Amygdala (tissue), 56 donors: ENCODE measurements at places on chromosomes 7 and 10.

GRCh38 chr7:24827589-24827988 is 70.3 kb upstream of the GSDME start:
- DNase-seq = no peak

DNA sequence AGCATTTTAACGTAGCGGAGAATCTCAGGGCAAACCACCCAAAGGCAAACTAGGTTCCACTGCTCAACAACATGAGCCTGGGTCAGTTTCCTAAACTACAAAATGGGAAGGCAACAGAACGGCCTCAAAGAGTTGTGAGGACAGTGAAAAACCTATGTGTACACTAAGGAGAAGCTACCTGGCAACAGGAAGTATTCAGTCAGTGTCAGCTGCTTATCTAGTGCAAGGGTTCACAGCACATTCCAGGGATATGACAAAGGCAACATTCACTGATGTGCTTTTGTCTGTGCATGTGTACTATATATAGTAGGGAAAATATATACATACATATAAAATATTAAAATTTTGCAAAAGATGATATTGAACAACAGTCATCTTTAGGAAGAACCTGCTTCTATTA is 17.2 kb downstream of the NUDCD3 start:
- DNase-seq = no peak

DNA sequence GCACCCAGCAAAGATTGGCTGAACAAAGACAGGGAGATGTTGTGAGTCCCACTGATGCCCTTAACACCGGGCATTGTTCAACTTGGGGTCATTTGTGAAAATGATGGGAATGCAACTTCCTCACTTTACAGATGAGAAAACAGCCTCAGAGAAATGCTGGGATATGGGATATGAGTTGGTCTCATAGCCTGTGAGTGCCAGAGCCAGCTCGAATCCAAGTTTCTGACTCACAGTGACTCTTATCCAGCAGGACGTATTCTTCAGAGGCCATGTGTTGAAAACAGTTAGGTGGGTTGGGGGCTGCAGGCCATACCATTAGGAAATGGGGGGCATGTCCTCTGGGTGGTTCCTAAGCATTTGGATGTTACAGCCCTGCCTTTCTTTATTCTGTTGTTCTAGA is 45.2 kb downstream of the KIAA1217 start:
- no peak for DNase-seq

DNA sequence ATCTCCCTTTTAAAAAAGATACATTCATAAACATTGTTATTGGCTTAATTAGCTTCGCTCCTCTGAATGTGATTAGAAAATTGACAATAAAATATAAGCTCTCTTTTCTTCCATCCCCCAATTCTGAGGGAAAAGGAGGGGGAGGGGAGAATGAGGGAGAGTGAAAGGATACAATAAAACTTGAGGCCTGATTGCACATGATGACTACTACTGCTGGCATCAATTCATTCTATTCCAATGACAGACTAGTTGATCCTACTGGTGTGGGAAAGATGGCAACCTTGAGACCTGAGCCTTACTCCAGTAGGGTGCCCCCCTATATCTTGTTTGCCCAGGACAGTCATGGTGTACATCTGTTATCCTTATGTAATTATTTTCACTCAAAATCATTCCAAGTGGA is 4.5 kb upstream of the IQUB start:
- no peak for DNase-seq

DNA sequence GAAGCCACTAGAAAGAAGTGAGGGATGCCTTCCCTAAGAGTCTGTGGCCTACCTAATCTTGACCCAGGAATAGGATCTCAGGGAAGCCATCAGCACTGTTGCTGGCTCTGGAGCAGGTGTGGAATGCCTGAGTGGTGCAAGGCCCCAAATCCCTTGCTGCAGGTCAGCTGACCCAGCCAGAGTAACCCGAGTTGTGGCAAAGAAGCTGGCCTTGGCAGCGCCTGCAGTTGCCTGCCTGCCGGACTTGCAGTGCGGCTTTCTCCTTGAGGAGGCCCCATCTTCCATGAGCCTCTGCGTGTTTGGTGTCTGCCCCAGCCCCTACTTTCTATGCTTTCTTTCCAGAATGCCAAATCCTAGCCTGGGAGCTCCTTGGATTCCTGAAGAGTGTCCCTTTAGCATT is 5.8 kb downstream of the KIAA1217 start:
- DNase-seq = no peak

- DNase-seq = no peak
These were observed 38.4 kb upstream of the PLXDC2 start for GRCh38 chr10:19777806-19778205.

GRCh38 chr10:72123616-72124015 is 35.3 kb upstream of the SPOCK2 start:
- DNase-seq = no peak

DNA sequence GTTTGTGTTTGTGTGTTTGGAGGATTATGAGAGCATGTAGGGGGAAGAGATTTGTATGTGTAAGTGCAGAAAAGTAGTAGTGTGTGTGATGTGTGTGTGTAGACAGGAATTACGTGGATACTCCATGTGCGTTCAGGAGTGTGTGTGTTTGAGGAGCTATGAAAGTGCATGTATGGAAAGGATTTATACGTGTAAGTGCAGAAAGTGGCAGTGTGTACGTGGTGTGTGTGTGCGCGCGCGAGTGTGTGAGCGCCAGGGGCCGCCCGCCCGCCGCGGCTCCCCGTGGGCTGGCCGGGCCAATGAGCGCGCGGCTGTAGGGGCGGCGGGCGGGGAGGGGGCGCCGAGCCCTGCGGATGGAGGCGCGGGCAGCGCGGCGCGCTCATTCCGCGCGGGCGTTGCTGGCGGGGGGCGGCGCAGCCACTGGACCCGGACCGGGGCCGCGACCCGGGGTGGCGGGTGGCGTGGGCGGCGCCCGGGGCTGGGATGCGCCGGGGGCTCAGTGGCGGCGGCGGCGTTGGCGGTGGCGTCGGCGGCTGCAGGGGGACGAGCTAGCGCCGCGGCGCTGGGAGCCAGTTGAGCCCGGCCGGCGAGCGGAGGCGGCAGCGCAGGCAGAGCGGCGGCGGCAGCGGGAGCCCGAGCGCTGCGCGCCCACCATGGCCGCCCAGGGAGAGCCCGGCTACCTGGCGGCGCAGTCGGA is at the start of gene BICC1:
BICC1 (plus strand) TSS at position 382 of the 697 bp plus-strand sequence; CDS start at position 654, 272 bp downstream.
- DNase-seq = no peak

GRCh38 chr10:20535897-20536881 is 360.9 kb downstream of the NEBL start:
- no peak for DNase-seq

- no peak for DNase-seq
These were observed 32.6 kb upstream of the ORC5 start for GRCh38 chr7:104240401-104240800.

GRCh38 chr10:1715821-1716220 is 21.5 kb downstream of the ADARB2 start:
- no peak for DNase-seq

DNA sequence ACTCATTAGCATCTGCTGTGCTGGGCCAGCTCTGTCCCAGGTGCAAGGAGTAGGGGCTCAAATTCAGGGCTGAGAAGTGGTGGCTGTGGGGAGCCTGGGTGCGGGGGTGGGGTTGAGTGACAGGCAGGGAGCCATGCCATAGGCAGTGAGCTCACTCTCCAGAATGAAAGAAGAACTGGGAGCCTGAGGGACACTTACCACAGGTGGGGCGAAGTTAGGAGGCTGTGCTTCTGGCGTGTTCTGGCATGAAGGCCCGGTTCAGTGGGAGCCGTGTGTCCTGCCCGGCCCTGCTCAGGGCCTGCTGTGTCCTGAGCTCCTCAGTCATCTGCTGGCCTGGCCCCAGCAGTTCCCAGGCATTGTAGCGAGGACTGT is 62.5 kb downstream of the MKI67 start:
- DNase-seq = no peak

GRCh38 chr10:124649214-124649613 is 95.0 kb downstream of the FAM53B start:
- DNase-seq = no peak

DNA sequence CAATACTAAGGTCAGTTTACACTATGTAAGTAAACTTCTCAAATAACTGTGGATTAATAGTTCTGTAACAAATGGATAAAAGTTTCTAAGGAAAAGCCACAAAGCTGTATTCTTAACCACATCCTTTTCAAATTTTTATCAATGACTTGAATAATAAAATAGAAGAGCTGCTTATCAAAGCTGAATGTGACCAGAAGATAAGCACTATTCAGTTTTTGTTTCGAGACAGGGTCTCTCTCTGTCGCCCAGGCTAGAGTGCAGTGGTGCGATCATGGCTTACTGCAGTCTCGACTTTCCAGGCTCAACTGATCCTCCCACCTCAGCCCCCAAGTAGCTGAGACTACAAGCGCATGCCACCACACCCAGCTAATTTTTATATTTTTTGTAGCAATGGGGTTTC is 17.0 kb downstream of the UPF2 start:
- no peak for DNase-seq

DNA sequence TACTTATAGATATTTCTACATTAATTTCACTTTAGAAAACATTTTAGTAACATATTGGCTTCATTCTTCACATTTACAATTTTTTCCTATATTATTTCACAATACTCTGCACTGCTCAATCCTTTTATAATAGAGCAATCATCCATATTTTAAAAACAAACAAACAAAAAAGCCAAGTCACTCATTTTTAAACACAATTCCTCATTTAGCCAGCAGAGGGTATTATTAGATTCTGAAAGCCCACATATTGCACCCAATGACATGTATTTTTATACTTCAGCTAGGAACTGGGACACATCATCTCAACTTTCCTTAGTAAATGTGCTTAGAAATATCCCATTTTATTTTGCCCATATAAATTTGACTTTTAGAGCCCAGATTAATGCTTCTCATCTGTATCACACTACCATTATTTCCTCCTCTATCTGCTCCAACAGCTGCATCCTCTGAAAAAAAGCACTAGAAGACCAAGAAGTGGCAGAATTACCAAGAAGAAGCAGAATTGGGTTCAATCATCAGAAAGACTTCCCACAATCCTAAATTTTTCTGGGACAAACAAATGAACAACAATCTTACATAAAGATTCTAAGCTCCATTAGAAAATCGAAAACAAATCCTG is 29.5 kb downstream of the CTNNA3 start:
- DNase-seq = no peak

- DNase-seq = no peak
These were observed 66.6 kb downstream of the VWDE start for GRCh38 chr7:12337095-12337494.

- no peak for DNase-seq
These were observed 395.0 kb downstream of the THSD7A start for GRCh38 chr7:11436773-11437524.

DNA sequence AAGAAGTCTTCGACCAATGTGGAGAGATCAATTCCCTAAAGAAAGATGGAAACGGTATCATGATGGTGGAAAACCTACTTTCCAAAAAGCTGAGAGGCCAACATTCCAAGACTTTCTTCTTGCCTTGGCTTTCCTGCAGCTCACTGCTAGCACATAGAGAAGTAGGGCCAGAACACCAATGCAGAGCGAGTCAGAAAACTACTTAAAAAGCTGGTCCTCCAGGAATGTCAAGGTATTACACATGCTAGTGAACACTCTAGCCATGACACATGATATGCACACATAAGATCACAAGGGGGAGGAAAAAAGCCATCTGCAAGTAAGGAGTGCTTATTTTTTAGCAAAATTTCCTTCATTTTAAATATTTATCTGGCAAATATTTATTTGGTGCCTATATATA is 22.7 kb downstream of the GPAM start:
- DNase-seq = no peak

GRCh38 chr10:13955409-13956068 is 368.8 kb downstream of the PRPF18 start:
- DNase-seq = no peak

DNA sequence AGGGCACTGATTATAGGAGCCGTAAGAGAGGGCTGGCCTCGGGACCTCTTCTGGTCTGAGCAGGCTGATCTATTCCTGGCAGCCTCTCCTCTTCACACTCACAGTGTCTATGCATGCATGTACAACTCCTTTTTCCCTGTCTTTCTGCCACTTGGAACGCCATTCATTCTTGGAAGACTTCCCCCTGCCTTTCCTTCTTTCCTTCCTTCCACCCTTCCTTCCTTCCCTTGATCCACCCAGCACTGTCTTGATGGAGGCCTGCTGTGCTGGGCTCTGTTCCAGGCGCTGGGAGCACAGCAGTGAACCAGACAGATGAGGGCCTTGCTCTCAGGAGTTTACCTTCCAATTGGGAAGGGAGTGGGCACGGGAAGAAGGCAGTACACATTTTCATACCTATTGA is 114.8 kb downstream of the SH3PXD2A start:
- no peak for DNase-seq

DNA sequence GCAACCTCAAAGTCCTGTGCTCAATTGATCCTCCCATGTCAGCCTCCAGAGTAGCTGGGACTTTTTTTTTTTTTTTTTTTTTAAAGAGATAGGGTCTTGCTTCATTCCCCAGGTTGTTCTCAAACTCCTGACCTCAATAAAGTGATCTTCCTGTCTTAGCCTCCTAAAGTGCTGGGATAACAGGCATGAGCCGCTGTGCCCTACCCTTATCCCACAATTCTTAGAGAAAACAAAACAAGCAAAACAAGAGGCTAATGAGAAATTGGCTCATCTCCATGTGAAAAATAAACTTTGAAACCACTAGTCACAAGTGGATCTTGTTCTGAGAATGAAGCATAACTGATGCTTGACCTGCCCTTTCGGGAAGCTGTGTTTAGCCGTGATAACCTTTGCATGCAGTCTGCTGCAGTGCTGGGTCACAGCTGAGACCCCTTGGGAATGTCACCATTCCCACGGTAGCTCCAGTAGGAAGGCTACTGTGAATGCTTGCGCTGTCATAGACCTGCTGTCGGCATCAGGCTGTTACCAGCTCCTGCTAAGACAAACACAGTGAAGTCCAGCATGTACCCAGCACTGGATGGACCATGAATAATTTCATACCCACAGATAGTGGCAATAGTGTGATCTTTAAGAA is 290.7 kb upstream of the KIAA1217 start:
- no peak for DNase-seq

- no peak for DNase-seq
These were observed 60.1 kb upstream of the SDK1 start for GRCh38 chr7:3240826-3241430.

GRCh38 chr10:121302541-121303180 is 295.6 kb downstream of the FGFR2 start:
- DNase-seq = no peak

GRCh38 chr7:73899731-73900142 is 38.8 kb downstream of the TMEM270 start:
- DNase-seq = no peak

DNA sequence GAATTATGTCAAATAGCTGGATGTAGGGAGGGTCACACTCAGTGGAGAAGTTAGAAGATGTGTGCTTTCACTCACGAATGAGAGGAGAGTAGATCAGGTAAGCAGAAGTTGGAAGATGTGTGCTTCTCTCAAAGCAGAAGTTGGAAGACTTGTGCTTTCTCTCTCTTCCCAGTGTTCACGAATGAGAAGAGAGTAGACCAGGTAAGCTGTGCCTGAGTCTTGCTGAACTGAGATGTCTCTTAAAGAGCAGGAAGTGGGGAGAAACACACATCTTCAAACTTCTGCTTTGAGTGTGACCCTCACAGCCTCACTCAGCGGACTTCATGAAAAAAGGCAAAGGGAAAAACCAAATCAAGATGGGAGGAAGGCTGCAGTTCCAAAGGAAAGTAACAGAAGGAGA is 7.0 kb upstream of the TMEM243 start:
- DNase-seq = no peak

GRCh38 chr10:122140461-122140902 is 130.6 kb upstream of the BTBD16 start:
- DNase-seq = no peak

GRCh38 chr7:55307123-55307916 is 57.8 kb upstream of the LANCL2 start:
- no peak for DNase-seq
